Activated T-cell treated with anti-CD3 and anti-CD28 coated beads, Interleukin-2, amount 50 U/mL, for 72 hours (primary cell): ENCODE measurements at places on chromosomes 5 and 9. TPM values are rescaled to one million over a fixed set of nuclear protein-coding genes. Genes with fewer than 3 reads are reported as not detected.

Gene ENTPD8
- total RNA-seq, result not detected

DNA sequence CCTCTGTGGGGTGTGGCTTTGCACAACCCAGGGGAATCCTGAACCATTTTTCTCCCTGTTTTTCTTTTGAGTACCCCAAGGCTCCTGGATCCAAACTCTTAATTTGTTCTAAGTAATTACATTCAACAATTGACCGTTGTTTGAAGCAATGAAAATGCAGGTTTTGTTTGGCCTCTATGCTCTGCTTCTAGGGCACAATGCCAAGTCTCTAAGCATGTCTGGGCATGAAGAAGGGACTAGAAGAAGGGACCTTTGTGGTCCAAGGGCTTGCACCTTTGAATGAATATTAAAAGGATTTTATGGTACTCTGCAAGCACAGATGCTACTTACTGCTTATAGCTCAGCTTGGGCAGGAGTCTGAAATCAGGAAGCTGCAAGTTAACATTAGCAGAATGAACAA, 6.6 kb upstream of the ENC1 start:
- H3K27ac ChIP-seq, result no peak overlapping the region
- DNase-seq, result no peak
- peaks cover 10% of the 10 kb centered on the region for H3K4me1 ChIP-seq
- no peak overlapping the region for H3K4me3 ChIP-seq
- H3K27me3 ChIP-seq, result peaks cover 39% of the 10 kb centered on the region
- no peaks in the 10 kb centered on the region for H3K36me3 ChIP-seq

DNA sequence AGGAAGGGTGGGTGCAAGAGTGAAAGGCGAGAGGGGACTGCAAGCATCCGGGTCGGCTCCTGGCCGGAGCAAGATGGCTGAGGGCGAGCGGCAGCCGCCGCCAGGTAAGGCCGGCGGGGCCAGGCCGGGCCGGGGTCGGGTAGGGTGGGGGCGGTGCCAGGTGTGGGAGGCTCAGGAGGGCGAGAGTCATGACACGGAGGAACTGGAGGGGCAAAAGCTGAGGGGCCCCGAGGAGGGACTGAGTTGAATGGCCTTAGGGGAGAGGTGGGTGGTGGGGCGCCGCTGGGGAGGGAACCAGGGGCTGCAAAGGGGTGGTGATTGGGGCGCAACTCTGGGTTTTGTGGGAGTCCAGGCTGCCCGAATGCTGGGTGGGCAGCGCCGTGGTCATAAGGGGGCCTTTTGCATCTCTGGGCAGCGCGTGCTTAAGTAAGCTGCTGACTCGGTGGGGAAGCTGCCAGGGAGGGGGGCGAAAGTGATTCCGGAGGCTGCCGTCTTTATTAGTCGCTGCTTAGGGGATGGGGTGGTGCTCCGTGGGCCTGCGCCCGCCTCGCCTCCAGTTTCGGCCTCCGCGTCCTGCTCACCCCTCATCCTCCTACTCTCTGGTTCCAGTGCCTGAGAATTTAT, 425 bp downstream of the PTPA start:
- peak overlapping the region; percentile 90 for H3K27ac ChIP-seq
- peak overlapping the region; percentile 94 for H3K4me3 ChIP-seq
- peak; percentile 43 for DNase-seq
- no peaks in the 10 kb centered on the region for H3K27me3 ChIP-seq
- H3K36me3 ChIP-seq, result no peaks in the 10 kb centered on the region

- no peaks in the 10 kb centered on the region for H3K4me1 ChIP-seq
- H3K36me3 ChIP-seq, result no peaks in the 10 kb centered on the region
- DNase-seq, result no peak
- peaks cover 7% of the 10 kb centered on the region for H3K27me3 ChIP-seq
- H3K27ac ChIP-seq, result no peak overlapping the region
- no peak overlapping the region for H3K4me3 ChIP-seq
Measured at GRCh38 chr5:31361234-31361633, 167.7 kb downstream of the CDH6 start.

- DNase-seq, result no peak
- H3K27ac ChIP-seq, result no peak overlapping the region
- H3K4me3 ChIP-seq, result no peak overlapping the region
Measured at GRCh38 chr9:93355827-93356226, 95.7 kb upstream of the FAM120A start.

DNA sequence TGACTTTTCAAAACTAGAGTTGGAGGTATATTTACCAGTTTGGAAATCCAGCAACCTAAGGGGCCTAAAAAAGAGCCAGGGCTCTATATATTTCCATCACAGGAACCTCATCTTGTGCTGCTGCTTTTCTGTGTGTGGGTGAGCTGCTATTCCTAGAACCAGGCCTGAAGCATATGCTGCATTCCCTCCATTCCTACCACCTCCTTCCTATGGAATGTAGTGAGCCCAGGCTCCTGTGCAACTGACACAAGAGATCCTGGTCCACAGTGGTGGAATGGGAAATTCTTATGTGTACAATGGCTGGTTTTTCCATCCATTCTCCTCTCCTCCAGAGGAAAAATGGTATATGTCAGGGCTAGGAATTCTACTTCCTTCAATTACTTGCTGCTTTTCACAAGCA, 39.1 kb downstream of the SPEF2 start:
- H3K4me3 ChIP-seq, result no peak overlapping the region
- H3K27me3 ChIP-seq, result no peaks in the 10 kb centered on the region
- no peak for DNase-seq
- H3K4me1 ChIP-seq, result peaks cover 30% of the 10 kb centered on the region

Gene FCN2
- not detected for total RNA-seq

Gene FOXD4L4
- 0.16 TPM for total RNA-seq

Gene OR4F3
- total RNA-seq, result not detected

Gene IL4
- total RNA-seq, result 1.2 TPM

DNA sequence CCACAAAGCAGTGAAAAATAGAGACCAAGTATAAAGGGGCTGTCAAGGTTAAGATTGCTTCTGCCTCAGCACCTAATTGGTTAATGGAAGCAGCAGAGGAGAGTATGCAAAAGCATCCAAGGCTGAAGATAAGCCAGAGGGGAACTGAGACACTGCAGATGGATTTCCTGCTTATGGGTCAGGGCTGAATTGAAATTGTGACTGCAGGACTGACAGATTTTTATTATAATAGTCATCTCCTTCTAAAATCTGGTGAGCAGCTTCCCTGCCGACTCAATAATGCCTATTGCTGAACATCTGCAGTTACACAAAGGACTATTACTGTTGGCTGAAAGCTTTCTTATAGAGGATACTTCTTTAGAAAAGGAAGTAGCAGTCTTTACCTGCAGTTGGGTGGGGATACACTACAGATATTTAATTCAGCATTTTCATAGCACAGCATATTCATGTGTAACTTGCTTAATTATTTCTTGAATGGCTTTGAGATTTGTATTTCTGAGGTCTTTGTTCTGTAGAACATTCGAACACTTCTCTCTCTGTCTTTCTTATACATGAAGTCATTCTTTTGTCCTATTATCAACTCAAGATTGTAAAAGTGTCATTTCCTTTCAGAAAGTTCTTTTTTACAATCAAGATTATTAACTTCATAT, 363.0 kb upstream of the RIOK2 start:
- H3K27ac ChIP-seq, result no peak overlapping the region
- H3K36me3 ChIP-seq, result no peaks in the 10 kb centered on the region
- no peaks in the 10 kb centered on the region for H3K27me3 ChIP-seq
- DNase-seq, result no peak
- peaks cover 26% of the 10 kb centered on the region for H3K4me1 ChIP-seq
- no peak overlapping the region for H3K4me3 ChIP-seq

Gene FYB1
- total RNA-seq, result 131 TPM

GRCh38 chr5:33890131-33891032, 1.4 kb downstream of the ADAMTS12 start:
- H3K4me3 ChIP-seq, result no peak overlapping the region
- DNase-seq, result no peak

Gene PCDHGA2
- total RNA-seq, result not detected

- H3K27ac ChIP-seq, result no peak overlapping the region
- no peaks in the 10 kb centered on the region for H3K27me3 ChIP-seq
- peaks cover 5% of the 10 kb centered on the region for H3K36me3 ChIP-seq
- no peak overlapping the region for H3K4me3 ChIP-seq
- no peaks in the 10 kb centered on the region for H3K4me1 ChIP-seq
Measured at GRCh38 chr5:41788941-41789368, 81.3 kb downstream of the OXCT1 start.

Gene C5orf46
- total RNA-seq, result not detected

DNA sequence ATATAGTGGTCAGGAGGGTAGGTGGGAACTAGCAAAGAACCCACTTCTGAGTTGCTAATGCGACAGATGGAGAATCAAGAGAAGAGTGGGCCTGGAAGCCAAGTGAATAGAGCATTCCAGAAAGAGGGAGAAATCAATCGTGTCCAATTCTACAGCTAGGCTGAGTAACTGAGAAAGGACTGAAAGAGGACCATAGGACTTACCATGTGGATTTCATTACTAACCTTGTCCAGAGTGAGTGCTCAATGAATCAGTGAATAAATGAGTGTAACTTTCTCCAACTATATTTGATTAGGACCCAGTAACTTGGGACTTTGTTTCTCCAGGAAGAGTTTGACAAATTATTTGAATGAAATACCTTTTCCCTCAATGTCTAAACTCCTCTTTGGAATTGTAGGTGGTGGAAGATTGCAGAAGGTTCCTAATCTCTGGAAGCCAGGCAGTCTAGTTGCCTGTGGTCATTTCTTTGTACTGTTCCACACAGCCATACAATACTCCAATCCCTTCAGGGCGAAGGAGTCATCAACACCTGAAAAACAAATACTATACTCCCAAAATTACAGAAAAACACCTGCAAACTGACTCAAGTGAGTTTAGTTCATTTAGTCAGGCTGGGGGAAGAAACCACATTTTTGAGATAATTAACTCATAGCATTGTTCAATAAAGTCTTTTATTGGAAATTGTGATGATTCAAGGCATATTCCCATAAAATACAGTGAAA, 2.6 kb upstream of the F2RL1 start:
- peaks cover 16% of the 10 kb centered on the region for H3K4me1 ChIP-seq
- H3K27ac ChIP-seq, result no peak overlapping the region
- H3K4me3 ChIP-seq, result no peak overlapping the region
- no peak for DNase-seq
- peaks cover 2% of the 10 kb centered on the region for H3K36me3 ChIP-seq

DNA sequence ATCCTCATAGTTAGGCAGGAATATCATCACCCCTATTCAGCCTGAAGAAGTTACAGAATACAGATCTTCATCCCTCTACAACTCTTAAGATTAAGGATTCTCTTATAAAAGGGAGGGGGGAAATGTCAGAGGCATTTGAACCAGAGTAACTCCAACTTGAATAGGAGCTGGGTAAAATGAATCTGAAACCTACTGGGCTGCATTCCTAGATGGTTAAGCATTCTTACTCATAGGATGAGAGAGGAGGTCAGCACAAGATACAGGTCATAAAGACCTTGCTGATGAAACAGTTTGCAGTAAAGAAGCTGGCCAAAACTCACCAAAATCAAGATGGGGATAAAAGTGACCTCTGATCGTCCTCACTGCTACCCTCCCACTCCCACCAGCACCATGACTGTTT, 14.4 kb downstream of the FREM1 start:
- DNase-seq, result no peak
- no peaks in the 10 kb centered on the region for H3K4me1 ChIP-seq
- no peak overlapping the region for H3K27ac ChIP-seq
- H3K36me3 ChIP-seq, result no peaks in the 10 kb centered on the region
- H3K27me3 ChIP-seq, result no peaks in the 10 kb centered on the region

Gene LCN6
- total RNA-seq, result not detected

- no peaks in the 10 kb centered on the region for H3K4me1 ChIP-seq
- no peak overlapping the region for H3K4me3 ChIP-seq
- DNase-seq, result no peak
- H3K27ac ChIP-seq, result no peak overlapping the region
- no peaks in the 10 kb centered on the region for H3K27me3 ChIP-seq
- no peaks in the 10 kb centered on the region for H3K36me3 ChIP-seq
Measured at GRCh38 chr5:163161512-163161911, 275.9 kb upstream of the CCNG1 start.

Gene CYFIP2
- 235 TPM for total RNA-seq

- H3K27me3 ChIP-seq, result no peaks in the 10 kb centered on the region
- peak; percentile 35 for DNase-seq
- H3K4me1 ChIP-seq, result peaks cover 38% of the 10 kb centered on the region
- peak overlapping the region; percentile 86 for H3K4me3 ChIP-seq
Measured at GRCh38 chr9:137721899-137722298, 103.1 kb downstream of the EHMT1 start.

DNA sequence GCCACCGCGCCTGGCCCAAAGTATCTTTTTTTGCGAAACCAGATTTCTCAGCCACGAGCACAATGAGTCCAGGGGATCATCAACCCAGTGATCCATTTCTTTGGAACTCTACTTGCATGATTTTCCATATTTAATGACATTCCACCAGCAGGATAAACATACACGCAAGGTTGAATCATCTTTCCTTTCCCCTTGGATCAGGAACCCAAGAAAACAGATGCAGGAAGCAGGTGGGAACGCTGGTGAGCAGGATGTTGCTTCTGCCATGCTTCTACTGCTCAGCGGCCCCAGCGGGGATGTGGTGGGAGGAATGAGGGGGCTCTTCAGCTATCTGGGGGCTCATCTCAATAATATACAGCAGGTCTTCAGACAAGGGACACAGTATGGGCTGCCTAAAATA, 118.2 kb downstream of the SEC61B start:
- H3K36me3 ChIP-seq, result no peaks in the 10 kb centered on the region
- no peaks in the 10 kb centered on the region for H3K27me3 ChIP-seq
- H3K4me3 ChIP-seq, result no peak overlapping the region
- DNase-seq, result no peak
- H3K4me1 ChIP-seq, result no peaks in the 10 kb centered on the region

DNA sequence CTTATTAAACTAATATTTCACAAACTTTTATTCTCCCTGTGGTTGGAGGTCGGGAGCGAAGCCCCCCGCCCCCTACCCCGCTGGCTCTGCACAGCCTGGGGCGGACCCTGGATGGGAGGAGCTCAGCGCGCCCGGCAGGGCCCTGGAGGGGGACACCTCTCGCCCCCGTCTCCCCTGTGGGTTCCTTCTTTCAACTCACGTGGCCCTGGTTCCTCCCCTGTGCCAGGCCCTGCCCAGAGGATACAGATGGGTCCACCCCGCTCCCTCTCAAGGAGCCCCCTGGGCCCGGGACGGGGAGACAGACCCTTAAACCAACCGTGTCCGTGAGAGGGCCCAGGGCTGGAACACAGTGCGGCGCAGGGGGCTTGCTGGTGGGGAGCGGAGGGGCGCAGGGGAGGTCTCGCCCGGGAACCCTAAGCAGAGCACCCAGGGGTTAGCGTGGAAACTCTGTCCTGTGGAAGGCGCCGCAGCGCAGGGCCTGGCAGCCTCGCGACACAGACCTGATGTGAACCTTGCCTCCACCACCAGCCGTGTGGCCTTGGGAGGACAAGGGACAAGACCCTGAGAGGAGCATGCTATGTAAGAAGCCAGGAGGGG, 103.7 kb upstream of the MVB12B start:
- H3K27ac ChIP-seq, result no peak overlapping the region
- peaks cover 81% of the 10 kb centered on the region for H3K27me3 ChIP-seq
- DNase-seq, result no peak
- H3K4me3 ChIP-seq, result no peak overlapping the region
- peaks cover 2% of the 10 kb centered on the region for H3K36me3 ChIP-seq

Gene FOXI1
- total RNA-seq, result not detected

- H3K27me3 ChIP-seq, result no peaks in the 10 kb centered on the region
- no peaks in the 10 kb centered on the region for H3K36me3 ChIP-seq
- H3K4me3 ChIP-seq, result no peak overlapping the region
- no peak for DNase-seq
- no peaks in the 10 kb centered on the region for H3K4me1 ChIP-seq
- no peak overlapping the region for H3K27ac ChIP-seq
Measured at GRCh38 chr5:83919071-83920041, 198.7 kb upstream of the HAPLN1 start.
